ENCODE measurements at places on chromosomes 1 and 21. TPM values are rescaled to one million over a fixed set of nuclear protein-coding genes. Genes with fewer than 3 reads are reported as not detected.

Gene BGLAP
- total RNA-seq = 0.54 TPM

Gene CHML
- 7.8 TPM for total RNA-seq

Gene IL22RA1
- not detected for total RNA-seq

Gene CD84
- 3.0 TPM for total RNA-seq

Gene PPP1R8
- 55.1 TPM for total RNA-seq

Gene IFI44L
- total RNA-seq = 4.2 TPM

Gene DISP3
- total RNA-seq = 0.19 TPM

Gene ANGPTL7
- 13.3 TPM for total RNA-seq

Gene USP1
- total RNA-seq = 39.9 TPM

Gene CD160
- 0.23 TPM for total RNA-seq

Gene IFNLR1
- total RNA-seq = 2.8 TPM

Gene ERG
- total RNA-seq = 12.4 TPM

Gene PLA2G2D
- not detected for total RNA-seq

Gene HCRTR1
- total RNA-seq = 0.82 TPM

Gene ODF2L
- 17.5 TPM for total RNA-seq

Gene GCSAML
- 0.31 TPM for total RNA-seq

Gene SPRR3
- 291 TPM for total RNA-seq

Gene LDLRAD1
- not detected for total RNA-seq

Gene CAMK2N1
- total RNA-seq = 18.2 TPM

Gene HNRNPCL1
- not detected for total RNA-seq

Gene CASQ2
- 86.2 TPM for total RNA-seq

Gene F5
- 0.12 TPM for total RNA-seq

Gene TMEM167B
- total RNA-seq = 32.2 TPM

Gene RYR2
- total RNA-seq = 35.3 TPM

Gene DMRTA2
- not detected for total RNA-seq

Gene SLC22A15
- 3.6 TPM for total RNA-seq

Gene NMNAT2
- total RNA-seq = 2.2 TPM

Gene UBASH3A
- total RNA-seq = not detected

Gene OR2AK2
- not detected for total RNA-seq

Gene SNX7
- 34.7 TPM for total RNA-seq

Gene BSND
- not detected for total RNA-seq

Gene RNU1-2
- not detected for total RNA-seq

Gene SPATA21
- 0.12 TPM for total RNA-seq

Gene CFHR5
- not detected for total RNA-seq

Gene SPRR2E
- total RNA-seq = 2.1 TPM

Gene CD48
- total RNA-seq = 8.5 TPM

Gene CNR2
- total RNA-seq = not detected

Gene PLPPR5
- total RNA-seq = not detected

Gene HMCN1
- total RNA-seq = 11.6 TPM

Gene RRP1
- 21.1 TPM for total RNA-seq

Gene PRMT2
- 175 TPM for total RNA-seq

Gene VWA1
- total RNA-seq = 59.8 TPM

Gene THEM5
- total RNA-seq = not detected
